ENCODE measurements at places on chromosomes 3 and 15. TPM values are rescaled to one million over a fixed set of nuclear protein-coding genes. Genes with fewer than 3 reads are reported as not detected.

Gene NOX5
- polyA plus RNA-seq, result 0.37 TPM

Gene GOLGA6L10
- polyA plus RNA-seq, result 0.58 TPM

Gene HACD2
- 7.9 TPM for polyA plus RNA-seq

Gene WNT7A
- not detected for polyA plus RNA-seq

Gene CHDH
- polyA plus RNA-seq, result 0.29 TPM

Gene HLTF
- 4.5 TPM for polyA plus RNA-seq

GRCh38 chr3:155934230-155934629, 63.8 kb downstream of the GMPS start:
- DNase-seq, result peak; percentile 40

DNA sequence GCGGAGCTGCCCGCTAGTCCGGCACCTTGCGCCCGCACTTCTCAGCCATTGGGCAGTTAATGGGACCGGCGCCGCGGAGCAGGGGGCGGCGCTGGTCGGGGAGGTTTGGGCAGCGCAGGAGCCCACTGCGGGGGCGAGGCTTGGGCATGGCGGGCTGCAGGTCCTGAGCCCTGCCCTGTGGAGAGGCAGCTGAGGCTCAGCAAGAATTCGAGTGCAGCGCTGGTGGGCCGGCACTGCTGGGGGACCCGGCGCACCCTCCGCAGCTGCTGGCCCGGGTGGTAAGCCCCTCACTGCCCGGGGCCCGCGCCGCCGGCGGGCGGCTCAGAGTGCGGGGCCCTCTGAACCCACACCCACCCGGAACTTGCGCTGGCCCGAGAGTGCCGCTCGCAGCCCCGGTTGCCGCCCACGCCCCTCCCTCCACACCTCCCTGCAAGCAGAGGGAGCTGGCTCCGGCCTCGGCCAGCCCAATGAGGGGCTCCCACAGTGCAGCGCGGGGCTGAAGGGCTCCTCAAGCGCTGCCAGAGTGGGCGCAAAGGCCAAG, 835.0 kb downstream of the TBL1XR1 start:
- no peak for DNase-seq

DNA sequence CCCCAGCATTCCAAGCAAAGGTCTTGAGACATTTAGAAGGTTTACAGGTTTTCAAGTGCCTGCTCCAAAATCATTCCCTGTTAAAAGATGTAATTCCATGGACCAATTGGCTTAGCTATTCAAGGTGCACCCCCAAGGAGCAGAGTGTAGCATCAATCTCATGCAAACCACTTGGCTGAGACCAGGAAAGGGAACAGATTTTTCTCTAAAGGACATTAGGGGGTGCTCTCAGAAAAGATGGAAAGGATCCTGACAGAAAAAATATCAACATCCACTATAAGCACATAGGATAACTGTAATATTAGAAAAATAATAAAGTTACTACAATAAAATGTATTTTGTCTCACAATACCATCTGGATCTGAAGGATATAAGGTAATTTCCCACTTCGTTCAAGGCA, 328.0 kb upstream of the CDIN1 start:
- DNase-seq, result no peak

- DNase-seq, result no peak
Observed at GRCh38 chr3:37148208-37148607, 26.2 kb downstream of the LRRFIP2 start.

DNA sequence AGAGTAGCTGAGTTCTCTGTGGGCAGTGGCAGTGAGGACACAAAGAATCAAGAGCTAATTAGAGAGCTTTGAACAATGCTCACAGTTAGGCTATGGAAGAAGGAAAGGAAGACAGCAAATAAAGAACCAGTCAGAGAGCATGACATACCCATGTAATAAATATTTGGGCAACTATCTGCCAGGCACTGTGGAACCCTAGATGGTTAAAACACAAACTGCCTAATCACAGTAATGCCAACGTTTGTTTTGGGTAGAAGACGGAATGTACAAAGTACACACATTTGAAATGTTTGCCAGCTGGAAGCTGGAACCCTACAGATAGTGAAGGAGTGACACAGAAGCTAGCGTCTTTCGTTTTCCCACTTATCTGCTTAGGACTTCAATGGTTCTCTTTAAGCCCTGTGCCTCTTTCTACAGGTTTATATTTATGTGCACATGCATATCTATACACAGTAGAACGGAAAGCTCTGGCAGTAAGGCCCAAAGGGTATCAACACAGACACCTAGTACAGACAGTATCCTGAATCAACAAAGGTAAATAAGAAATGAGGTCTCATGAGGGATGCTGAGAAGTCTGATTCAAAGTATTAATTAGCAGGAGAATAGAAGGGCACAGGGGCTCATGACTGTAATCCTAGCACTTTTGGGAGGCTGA, 44.6 kb downstream of the ANKRD28 start:
- no peak for DNase-seq

- no peak for DNase-seq
Observed at GRCh38 chr3:69930564-69930963, 69.0 kb upstream of the SAMMSON start.

DNA sequence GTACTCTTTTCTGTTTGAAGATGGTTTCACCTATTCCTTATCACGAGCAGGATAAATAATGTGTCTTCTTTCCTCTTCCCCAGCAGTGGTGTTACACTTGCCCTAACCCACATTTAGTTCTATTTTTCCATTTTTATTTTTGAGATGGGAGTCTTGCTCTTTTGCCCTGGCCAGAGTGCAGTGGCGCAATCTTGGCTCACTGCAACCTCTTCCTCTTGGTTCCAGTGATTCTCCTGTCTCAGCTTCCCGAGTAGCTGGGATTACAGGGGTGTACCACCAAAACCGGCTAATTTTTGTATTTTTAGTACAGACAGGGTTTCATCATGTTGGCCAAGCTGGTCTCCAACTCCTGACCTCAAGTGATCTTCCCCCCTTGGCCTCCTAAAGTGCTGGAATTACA, 372.4 kb downstream of the FOXP1 start:
- no peak for DNase-seq

- no peak for DNase-seq
Observed at GRCh38 chr3:38421679-38422336, 31.9 kb upstream of the ACVR2B start.

DNA sequence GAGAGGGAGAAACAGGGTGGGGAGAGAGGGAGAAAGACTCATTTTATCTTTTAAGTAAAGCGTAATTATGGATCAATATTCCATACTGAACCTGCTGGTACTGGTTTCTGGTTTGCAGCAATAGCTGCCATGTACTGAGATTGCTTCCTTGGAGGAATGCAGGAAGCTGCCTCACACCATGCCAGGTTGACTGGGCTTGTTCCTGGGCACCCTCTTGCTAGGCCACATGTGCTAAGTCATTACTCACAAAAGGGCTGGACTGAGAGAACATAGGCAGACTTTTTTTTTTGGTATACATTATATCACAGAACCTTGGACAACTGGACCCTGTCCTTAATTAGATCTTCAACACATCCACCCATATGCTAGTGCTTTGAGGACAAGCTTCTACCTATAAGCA, 193.4 kb downstream of the ZNF621 start:
- DNase-seq, result no peak

- DNase-seq, result no peak
Observed at GRCh38 chr15:25378501-25378901, 60.3 kb downstream of the UBE3A start.

DNA sequence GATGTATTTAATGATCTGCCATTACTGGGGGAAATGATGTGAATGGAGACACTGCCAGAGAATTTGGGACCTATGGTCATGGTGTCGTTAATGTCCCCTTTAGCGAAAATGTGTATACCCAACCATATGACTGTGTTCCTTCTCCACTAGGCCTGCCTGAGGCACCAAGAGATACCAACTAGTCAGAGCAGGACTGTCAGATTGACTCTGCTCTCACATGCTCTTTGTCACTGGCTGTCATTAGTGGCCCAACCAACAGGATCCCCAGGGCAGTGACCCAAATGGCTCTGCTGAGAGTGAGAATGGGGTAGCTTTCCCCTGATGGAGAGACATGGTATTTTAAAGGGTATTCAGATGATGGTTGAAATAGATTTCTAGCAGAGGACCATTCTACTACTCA, 2.8 kb downstream of the TAGLN3 start:
- DNase-seq, result no peak

- no peak for DNase-seq
Observed at GRCh38 chr3:37174532-37175126, at the start of gene LRRFIP2. Gene LRRFIP2 (minus strand): TSS chr3:37174582. CDS start chr3:37148983, 25,599 bp downstream.

DNA sequence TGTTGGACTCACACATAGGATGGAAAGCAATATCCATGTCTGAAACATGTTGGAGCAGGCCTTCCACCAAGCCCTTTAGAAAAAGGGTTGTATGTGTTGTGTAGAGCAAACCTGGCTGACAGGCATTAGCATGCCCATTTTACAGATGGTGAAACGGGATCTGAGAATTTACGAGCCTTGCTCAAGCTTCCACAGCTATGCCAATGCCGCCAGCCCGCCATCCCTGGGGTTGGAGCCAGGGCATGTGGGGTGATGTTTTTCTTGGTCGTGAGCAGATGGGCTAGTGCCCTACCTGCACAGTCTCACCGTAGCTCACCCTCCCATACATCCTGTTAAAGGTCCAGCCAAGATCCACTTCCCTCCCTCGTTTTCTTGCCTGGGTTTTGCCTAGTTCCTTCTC, 97.5 kb upstream of the TLE3 start:
- DNase-seq, result no peak

DNA sequence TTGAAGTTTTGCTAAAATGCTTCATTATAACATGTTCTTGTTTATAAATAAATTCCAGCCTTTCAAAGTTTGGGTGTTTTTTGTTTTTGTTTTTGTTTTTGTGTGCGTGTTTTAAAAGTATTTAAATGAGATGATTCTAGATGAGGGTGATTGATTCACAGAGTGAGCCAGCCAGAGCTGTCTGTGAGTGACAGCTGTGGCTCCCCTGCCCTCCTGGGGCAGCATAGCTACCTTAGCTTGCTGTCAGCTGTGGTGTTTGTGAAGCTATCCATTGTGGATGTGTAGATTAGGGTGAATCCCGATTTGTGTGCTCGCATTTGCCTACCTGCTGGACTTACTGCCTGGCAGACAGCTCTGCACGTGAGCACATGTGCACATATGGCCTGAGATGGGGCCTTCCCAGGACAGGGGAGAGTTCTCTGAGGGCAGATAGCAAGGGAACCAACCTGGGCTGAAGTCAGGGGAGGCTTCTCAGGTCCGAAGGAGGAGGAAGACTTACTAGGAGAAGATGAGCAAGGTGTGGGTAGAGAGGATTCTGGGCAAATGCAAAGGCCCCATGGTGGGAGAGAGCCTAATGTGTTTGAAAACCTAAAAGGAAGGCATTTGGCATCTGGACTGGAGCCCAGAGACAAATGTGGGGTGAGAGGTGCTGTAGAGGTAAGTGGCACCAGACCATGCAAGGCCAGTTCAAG, 124.2 kb downstream of the EEFSEC start:
- DNase-seq, result no peak

- DNase-seq, result no peak
Observed at GRCh38 chr3:94043285-94043684, 14.9 kb upstream of the STX19 start.

Measured in heart right ventricle (tissue), 16 donors.